ENCODE measurements at places on chromosomes 6 and 20.
A peak's percentile ranks its signal among the peaks of the same experiment; 100 is the strongest.

DNA sequence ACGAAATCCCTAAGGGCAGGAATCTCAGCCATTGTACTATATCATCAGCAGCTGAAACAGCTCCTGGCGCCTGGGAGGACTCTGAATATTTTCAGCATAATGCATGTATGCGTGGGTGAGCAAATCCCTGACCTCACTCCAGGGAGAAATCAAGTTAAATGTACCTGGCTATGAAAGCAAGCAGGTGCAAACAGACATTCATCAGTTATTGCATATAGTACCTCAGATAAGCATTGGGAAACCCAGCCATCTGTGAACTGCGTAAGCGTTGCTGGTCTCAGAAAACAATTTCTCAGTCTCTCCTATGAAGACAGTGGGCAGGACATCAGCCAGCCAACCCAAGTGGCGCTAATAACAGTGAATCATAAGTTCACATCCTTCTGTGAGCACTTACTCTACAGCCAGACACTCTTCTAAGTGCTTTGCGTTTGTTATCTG lies 622.6 kb downstream of the EPM2A start:
- no peak for DNase-seq

DNA sequence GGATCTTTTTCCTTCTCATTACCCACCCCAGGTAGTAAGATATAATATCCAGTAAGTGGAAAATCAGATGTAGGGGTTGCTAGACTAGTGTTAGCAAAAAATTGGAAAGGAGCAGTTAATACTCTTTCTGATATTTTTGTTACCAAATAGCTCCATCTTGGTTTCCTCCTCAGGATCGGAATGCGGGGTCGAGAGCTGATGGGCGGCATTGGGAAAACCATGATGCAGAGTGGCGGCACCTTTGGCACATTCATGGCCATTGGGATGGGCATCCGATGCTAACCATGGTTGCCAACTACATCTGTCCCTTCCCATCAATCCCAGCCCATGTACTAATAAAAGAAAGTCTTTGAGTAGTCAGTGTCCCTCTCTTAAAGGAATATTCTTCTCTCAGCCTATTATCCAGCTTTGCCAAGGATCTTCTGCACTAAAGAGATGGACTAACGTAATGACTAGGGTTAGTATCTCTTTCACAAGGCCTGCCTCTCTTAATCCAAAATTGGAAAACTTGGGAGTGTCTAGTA lies 1.5 kb downstream of the ROMO1 start:
- DNase-seq = no peak

DNA sequence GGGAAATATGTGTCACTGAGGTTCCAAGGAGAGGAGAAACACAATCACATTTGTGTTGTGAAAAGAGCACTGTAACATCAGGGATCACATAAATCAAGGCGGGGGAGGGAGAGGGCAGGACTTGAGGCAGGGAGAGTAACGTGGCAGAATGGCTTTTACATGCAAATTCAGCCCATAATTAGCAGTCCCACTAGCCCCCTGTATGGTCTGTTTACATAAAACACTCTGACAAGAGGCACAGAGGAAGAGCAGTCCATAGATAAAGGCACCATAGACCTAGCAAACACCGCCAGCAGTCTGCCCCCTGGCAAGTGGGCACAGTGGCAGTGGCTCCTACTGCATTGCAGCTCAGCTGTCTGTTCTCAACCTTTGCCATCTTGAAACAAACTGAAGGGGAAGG lies 82.7 kb downstream of the LYRM2 start:
- no peak for DNase-seq

DNA sequence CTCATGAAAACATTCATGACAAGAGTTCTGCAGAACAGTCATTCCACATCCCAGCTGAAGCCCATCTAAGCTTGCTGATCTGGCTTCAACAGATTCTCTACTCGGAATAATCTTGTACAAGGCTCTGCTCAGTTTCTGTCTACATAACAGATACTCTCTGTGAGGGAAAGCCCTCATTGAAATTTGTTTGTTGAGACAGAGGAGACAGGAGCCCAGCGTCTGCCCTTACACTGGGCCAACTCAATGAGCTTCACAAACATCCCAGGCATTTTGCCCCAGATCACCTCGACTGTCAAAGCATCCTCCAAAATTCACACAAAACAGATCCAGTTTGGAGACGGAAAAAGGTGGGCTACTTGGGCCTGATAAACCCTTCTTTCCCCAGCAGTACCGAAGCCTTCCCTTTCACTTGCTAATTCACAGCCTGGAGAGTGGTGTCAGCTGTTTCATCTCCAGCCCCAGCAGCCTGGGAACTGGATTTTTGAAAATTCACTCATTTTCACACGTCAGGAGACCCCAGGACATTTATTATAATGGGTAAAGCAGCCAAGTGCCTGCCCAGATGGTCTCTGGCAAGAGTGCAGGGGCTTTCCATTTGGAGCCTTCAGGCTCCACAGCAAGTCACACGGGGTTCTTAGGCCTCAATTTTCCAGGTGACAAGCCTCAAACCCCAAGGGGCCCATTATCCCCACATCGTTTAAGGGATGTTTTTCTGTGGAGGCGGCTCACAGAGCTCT lies 7.3 kb downstream of the CCDC167 start:
- DNase-seq = peak; percentile 70

DNA sequence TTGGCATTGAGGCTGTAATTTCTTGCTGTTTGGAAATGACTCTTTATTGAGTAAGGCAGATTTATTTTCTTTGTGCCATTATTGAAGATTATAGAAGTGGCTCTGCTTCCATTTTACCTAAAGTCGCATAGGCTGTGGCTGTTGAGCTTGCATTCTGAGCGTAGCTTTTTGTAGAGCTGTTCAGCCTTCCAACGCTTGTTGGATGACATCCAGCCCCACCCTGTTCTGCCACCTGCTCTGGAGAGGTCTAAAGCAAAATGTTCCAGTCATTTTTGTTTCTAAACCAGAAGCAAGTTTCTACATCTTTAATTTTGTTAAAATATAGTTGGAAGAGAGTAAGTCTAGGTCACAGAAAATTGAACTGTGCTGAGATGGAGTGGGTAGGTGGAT lies 24.4 kb downstream of the UST start:
- DNase-seq = no peak

DNA sequence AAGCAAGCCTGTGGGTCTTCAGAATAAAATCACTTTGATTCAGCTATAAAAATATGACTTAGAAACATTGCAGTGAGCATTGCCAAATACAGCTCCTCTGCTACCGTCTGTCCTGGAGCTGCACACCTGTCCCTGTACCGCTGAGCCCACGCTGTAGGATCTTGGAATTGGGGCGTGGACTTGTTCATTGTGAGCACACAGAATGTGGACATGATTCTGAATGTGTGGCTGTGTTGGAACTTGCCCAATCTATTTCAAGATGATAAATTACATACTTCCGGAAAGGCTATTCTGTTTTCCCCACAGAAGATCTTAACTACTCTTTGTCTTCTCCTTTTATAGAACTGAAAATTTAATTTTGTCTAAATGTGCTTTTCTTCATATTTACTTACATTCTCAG lies 107.3 kb downstream of the UST start:
- no peak for DNase-seq

DNA sequence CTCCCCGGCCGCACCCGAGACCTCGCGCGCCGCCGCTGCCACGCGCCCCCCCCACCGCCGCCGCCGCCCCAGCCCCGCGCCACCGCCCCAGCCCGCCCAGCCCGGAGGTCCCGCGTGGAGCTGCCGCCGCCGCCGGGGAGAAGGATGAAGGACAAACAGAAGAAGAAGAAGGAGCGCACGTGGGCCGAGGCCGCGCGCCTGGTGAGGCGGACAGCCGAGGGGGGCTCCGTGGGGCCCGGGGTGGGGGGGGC lies 426 bp downstream of the ASXL1 start:
- DNase-seq = no peak

DNA sequence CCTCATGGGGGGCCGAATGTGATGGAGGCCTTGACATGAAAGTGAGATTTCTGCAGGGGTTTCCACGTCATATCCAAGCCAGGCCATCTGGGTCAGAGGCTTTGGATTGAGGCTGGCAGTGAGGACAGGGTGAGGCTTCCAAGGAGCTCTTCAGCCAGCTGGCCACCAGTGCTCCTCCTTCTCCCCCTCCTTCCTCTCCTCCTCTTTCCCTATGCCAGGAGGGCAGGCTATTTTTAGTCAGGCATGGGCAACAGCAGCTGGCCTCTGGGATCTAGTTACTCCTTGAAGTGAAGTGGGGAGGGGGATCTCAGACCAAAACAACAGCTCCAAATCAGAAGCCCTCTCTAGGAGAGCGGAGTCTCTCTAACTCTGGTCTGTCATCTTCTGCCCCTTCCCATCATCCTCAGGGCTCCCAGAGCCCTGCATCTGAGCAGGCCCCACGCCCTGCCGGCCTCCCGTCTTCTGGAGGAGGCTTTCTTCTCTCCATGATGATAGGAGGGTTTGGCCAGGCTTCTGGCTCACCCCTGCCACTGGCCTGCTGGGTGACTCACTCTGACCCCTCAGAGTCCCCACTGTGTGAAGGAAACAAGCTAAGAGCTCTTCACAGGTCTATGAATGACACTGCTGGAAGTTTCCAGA lies 612 bp downstream of the TNNC2 start:
- peak; percentile 3 for DNase-seq

DNA sequence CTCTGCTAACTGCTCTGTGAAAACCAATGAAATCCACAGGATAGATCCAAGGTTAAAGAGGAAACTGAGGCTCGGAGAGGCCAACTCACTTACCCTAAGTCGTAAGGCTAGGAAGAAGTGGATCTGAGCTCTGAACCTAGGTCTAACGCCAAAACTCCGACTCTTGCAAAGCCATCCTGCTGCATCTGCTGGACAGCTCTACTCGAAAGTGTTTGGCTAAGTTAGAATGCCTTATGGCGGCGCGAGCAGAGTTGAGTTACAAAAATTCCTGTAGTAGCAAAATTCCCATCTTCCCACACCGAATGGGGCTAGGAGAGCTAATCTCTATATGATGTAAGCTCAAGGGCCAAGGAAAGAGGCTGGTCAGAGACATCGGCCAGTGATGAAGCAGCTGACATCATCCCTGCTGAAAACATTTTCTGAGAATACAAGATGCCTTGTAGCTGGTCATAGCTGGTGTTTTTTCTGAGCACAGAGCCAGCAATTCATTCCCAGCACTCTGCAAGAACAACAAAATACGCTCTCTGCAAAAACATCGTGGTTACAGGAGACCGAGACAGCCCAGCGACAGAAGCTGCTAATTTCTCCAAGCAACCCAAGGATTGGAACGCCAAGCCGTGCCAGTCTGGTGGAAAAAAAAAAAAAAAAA lies 1.8 kb downstream of the SPATA2 start:
- no peak for DNase-seq

- DNase-seq = no peak
Observed at GRCh38 chr20:17394411-17394810, 136.8 kb downstream of the BFSP1 start.

DNA sequence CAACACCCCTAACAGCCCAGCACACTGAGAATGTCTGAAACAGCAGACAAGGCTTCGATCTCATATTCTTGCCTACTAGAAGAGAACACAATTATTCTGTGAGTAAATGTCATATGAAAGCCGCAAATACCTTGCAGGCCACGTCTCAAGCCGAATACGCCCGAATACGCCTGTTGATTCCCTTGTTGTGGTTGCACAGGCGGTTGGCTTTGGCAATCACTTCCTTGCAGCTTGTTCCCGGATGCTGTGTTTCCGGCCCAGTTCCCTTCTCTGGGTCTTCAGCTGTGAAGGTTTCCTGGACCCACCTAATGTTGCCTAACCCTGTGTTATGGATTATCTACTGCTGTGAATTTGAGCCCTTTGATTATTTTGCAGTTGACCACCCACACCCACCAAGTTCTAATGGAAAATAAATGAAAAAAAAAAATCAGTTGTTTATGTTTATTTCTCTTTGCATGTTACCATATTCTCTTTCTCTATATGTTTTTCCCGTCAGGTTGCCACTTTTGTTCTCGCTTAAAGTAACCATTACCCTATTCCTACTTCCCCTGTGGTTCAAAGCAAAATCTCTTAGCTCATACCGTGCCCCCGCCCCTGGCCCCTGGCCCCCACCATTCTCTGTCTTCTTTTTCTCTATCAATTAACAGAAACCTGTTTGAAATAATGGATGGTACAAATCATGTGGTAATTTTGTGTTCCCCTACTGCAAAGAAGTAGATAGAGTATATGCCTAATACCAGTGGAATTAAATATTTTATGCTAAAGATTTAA lies 172.4 kb downstream of the ADGB start:
- no peak for DNase-seq

- no peak for DNase-seq
Observed at GRCh38 chr6:101294051-101294638, 99.4 kb upstream of the GRIK2 start.
